ENCODE measurements at places on chromosomes 13 and 19.

DNA sequence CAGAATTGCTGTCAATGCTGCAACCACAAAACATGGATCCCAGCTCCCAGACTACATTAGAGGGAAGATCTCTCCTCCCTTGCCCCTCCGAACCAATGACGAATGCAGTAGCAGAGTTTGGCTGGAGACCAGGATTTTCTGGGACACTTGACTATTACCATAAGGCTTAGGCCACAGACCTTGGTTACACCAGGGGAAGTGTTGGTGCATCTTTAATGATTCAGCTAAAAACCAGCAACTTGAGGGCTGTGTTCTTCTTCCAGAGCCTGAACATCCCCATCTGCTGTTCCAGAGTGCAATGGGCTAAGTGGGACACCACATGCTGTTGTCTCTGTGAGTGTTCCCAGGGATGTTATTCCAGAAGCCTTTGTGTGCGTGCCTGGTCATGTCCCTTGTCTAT is 528.2 kb downstream of the LMO7 start:
- no peak for DNase-seq

DNA sequence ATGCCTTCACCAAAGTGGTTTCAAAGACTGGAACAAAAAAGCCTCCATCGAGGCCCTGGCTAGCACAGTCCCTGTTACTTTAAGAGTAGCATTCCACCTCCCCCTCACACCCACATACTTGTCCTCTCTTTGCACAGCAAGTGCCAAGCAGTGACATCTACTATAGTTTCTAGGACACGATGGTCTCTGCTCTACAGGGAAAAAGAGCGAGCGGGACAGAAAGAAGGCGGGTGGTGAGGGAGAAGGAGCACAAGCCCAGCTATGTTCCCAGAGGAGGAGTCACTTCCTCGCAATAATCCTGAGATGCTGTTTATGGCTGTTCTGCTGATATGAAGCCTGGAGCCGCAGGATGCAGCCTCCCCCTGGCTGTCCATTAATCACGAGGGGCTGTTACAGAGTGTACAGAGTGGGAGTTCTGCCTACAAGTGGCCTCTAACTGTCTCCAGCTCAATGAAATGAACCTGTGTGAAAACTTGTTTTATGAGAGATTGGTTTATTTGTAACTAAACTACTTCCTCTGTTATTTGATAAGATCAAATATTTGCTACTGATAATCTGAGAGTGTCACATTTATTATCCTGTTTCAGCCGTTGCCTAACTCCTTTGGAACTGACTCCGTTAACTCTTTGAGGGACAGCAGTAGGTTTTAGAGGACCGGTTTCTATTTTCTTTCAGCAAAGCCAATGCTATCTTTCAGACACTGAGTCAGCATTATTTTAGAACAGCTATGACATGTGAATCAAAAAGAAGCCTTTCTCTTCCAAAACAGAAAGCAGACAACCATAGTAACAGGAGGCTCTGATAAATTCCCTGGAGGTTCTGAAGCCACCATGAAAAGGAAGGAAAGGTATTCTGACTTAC is 208.0 kb downstream of the SPRY2 start:
- DNase-seq, result peak; percentile 15

GRCh38 chr19:41449079-41449864 is 6.3 kb downstream of the ERICH4 start:
- peak; percentile 72 for DNase-seq

DNA sequence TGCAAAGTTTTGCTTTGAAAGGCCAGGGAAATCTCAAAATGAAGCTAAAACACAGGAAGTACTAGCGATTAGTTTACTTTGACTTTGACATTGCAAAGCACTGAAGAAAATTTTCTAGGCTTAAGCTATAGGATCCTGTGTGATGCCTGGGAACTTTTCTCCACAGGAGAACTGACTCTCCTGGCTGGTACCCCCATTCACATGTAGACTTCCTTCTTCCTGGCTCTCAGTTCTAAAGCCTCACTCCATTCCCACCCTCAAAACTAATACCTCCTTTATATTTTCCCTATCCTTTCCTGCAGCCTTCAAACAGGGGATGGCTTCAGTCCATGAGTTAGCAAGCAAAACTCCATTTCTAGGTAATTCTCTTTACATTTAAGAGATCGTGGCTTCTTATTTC is 189.5 kb downstream of the SLITRK1 start:
- DNase-seq, result no peak

DNA sequence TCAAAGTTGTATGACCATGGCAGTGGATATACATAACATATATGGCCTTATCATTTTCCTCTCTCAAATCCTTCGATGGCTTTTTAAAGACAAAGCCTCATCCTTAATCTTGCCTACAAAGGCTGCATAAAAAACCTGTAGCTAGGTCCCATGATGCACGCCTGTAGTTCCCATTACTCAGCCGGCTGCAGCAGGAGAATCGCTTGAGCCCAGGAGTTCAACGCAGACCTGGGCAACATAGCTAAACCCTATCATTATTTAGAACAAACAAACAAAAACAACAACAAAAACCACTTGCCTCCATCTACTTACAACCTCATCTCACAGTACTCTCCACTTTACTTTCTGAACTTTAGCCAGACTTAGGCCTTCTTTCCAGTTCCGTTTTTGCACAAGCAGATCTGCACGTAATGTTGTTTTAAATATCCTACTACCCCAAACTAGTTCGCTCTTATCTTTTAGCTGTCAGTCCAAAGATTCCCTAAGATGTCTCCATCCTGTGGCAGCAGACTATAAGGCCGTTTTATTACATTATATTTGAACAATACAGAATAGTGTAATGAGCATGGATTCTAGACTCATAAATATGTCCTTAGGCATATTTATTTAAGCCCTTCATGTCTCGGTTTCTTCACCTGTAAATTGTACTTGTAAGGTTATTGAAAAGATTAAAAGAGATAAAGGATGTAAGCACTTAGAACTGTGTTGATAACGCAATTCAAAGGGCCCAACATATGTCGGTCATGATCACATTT is 969 bp upstream of the POMP start:
- DNase-seq, result peak; percentile 62

- DNase-seq, result no peak
These were observed 59.2 kb downstream of the EDNRB start for GRCh38 chr13:77859450-77859849.

DNA sequence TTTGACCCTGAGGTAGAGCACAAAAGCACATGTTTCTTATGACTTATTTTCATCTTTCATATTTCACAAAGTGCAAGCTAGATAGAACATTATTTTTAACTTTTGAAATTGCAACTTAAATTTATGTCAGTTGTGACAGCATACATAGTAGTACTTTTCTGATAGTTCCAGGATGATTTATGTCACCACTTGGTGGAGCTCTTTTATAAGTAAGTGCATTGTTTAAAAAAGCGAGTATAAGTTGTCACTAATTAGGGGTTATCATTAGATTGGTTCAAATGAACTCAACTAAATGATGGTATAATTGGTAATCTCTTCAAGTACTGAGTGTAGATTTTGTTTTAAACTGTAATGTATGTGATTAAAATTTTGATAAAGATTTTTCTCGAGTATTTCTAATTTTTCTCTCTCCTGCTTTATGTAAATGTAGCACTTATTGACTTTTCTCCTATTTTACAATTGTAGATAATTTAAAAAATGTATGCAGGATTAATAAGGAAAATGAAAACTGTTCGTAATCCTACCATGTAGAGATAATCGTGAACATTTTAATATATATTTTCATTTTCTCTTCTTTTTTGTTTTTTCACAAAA is 31.1 kb downstream of the RB1 start:
- peak; percentile 62 for DNase-seq

- peak; percentile 33 for DNase-seq
These were observed 14.1 kb downstream of the PRAM1 start for GRCh38 chr19:8488365-8488764.

DNA sequence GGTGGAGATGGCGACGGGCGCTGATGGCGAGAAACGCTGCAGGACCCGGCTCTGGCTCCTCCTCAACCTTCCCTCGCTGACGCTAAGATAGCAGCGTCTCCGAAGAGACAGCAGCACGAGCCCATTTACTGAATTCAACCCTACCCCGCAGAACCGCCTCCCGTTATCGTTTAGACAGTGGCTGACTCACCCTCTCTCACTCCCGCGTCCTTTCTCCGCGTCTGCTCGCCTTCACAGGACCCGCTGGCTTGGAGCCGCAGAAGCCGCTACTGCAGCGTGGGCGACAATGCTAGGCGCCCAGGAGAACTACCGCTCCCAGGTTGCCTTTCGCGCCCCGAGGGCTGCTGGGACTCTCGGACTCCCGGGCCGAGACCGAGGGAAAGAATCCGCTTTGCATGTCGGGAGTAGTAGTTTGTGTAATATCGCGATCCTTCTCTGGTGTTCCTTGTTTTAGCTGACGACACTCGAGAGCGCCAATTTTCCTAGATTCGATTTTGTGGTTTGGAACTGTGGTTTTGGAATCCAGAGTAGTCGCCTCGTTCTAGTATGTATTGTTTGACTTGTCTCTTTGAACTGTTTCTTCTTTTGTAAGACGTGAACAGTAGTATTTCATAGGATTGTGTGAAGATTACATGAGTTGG is at the start of gene KBTBD6:
KBTBD6 (minus strand) TSS at position 291 of the 641 bp plus-strand sequence. CDS start 291 bp downstream, outside the sequence.
- peak; percentile 99 for DNase-seq

- no peak for DNase-seq
These were observed 436.7 kb downstream of the FGF9 start for GRCh38 chr13:22107549-22107948.

DNA sequence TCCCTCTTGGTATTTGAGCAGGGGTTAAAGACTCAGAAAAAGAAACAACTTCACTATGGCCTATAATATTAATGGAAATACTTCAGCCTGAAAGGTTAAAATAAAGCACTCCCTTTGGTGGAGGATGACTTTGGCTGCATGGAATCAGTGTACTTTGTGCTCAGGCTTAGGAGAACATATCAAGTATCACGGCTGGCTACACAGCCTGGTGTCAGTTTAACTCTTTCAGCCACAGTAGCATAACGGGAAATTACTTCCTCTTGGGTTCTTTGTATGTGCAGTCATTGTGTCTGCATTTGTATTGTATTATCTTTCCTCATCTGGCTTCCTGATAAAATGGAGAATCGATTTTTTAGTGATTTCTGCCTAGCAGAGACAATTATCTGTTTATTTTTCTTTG is 239.0 kb downstream of the GGACT start:
- peak; percentile 15 for DNase-seq

GRCh38 chr13:93499991-93500390 is 273.4 kb downstream of the GPC6 start:
- no peak for DNase-seq

DNA sequence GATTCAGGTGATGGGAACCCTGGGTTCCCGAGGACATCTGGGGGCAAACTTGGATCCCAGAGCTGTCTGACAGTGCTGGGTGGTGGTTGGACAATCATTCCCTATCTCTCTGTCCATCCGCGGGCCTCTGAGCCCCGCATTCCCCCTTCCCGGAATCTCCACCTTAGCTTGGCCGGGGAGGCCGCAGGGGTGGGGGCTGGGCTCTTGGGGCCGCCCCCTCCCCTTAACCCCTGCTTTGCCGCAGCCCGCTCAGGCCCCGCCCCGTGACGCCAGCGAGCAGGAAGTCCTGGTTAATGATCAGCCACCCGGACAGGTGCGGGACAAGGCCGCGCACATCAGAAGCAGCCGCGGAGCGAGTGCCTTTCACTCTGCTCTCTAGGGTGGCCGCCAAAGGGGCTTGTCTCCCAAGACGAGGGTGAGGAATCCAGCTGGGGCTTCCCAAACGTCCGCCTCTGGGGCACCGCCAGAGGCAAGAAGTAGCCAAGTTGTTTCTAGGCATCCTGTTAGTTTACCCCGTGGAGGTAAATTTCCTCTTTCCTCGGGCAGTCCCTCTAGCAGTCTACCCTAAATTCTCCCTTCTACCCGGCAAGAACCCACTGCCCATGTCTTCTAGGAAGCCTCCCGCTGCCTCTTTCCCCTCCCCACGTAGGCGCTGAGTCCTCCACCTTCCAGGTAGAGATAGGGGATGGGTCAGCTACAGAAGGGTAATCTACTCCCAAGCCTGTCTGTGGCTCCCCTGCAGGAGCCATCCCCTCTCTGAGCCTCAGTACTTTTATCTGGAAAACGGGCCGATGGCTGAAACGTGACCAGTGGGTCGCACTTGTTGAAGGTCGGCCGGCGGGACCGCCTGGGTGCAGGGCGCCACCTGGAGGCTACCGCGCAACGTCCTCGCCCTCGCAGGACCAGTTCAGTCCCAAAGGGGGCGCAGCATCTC is 3.0 kb downstream of the IRF2BP1 start:
- DNase-seq, result peak; percentile 98

DNA sequence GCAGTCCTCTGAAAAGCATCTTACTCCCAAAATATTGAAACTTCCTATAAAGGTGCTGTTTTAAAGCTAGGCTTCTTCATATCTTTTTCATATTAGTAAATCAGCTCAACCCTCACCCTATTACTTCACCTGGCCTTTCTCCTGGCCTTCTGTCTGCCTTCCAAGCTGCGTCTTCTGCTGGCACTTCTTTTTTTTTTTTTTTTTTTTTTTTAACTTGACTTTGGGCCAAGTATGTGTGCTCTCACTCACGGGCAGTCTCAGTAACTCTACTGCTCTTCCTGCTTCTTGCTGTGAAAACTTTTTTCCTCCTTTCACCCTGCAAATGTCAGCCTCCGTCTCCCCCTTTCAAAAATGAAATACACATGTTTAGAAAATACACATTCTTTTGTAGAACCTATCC is 41.2 kb upstream of the KCTD4 start:
- DNase-seq, result no peak

DNA sequence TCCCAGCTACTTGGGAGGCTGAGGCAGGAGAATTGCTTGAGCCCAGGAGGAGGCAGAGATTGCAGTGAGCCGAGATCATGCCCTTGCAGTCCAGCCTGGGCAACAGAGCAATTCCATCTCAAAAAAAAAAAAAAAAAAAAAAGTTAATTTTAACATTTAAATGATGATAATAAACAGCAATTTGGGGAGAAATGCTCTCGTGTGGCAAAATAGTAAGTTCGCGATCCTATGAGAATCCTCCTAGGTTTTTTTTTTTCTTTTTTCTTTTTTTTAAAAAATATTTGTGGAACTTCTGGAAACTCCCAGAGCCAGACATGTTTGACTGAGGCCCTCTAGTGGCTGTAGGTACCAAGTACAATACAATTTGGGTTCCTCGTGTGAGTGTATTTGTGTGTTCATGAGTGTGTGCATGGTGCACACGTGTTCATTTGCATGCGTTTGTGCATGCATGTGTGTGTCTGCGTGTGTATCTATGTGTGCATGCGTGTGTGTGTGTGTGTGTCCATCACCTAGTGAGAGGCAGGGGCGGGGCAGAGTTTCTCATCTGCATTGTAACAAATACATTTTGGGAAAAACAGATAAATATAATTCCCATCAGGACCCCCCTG is 31.2 kb downstream of the TMPRSS9 start:
- DNase-seq, result peak; percentile 78

DNA sequence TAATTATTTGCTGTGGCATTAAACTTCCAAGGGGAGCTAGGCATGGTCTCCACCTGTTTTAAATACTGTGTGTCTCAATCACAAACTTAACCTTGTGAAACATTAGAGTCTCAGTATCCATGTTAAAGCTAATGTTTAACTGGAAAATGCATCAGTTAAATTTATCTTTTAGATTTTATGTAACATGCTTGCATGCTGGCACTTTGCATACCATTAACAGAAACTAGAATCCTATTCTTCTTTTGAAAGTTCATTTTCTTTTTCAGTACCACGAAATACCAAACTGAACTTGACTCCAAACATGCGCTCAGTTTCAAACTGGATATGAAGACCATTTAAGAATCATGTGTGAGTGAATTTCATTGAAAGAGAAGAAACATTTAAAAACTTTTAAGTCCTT is 328.9 kb upstream of the SLC10A2 start:
- no peak for DNase-seq

Measured in NB4 (cell line).